ENCODE measurements at places on chromosomes 1 and 21. TPM values are rescaled to one million over a fixed set of nuclear protein-coding genes. Genes with fewer than 3 reads are reported as not detected.
A peak's percentile ranks its signal among the peaks of the same experiment; 100 is the strongest.

Gene CD1E
- not detected for total RNA-seq

Gene SPRR2B
- not detected for total RNA-seq

Gene CORT
- total RNA-seq: 0.26 TPM

Gene FAM131C
- 0.77 TPM for total RNA-seq

GRCh38 chr1:226980122-226980560 lies 40.0 kb downstream of the COQ8A start:
- DNase-seq: no peak

DNA sequence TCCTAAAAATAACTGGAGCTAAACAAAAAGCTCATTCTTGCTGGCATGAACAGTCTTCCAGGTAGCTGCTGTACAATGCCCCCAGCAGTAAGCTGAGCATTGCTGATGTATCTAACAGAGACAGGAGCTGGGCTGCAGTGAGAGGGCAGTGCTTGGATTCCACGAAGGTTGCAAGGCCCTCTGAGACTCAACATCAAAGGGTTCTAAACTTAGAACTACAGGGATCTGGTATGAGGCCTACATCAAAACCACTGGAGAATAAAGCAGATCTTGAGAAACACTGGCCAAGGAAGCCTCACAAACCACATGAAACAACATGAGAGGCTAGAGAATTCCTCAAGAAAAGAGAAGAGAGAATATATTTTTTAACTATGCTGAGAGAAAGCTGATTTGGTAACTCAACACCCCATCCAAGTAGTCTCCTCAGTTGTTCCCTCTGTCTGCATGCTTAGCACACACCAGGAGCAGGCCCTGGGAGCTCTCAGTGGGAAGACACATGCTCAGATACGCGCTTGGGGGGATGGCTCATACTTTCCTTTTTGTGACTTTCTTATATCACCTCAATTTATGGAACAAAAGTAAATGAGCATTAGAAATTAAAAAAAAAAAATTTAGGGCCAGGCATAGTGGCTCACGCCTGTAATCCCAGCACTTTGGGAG lies 27.7 kb downstream of the DSTYK start:
- no peak for DNase-seq

DNA sequence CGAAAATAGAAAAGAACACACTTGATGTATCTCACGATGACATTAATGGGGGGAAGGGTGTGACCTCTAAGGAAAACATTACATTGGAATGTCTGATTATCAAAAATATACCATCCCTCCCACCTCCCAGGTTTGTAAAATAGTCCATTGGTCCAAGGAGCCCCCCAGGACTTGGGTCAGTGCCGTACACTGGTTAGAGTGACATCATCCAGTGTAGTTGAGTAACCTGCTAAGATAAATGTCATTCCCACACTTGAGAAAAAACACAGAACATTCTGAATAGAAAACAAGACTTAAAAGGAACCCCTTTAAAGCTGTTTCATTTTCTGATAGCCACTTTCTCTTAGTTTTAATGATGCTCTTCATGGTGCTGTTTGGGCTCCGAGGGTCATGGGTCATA lies 15.2 kb downstream of the DDX20 start:
- no peak for DNase-seq

GRCh38 chr21:45528981-45529784 lies 13.1 kb downstream of the SLC19A1 start:
- DNase-seq: no peak

- no peak for DNase-seq
Observed at GRCh38 chr1:231337043-231337471, 595 bp downstream of the EXOC8 start.

GRCh38 chr1:181099152-181100014 lies 10.9 kb downstream of the IER5 start:
- DNase-seq: peak; percentile 98

GRCh38 chr1:110338309-110338885 lies 780 bp upstream of the RBM15 start:
- no peak for DNase-seq

DNA sequence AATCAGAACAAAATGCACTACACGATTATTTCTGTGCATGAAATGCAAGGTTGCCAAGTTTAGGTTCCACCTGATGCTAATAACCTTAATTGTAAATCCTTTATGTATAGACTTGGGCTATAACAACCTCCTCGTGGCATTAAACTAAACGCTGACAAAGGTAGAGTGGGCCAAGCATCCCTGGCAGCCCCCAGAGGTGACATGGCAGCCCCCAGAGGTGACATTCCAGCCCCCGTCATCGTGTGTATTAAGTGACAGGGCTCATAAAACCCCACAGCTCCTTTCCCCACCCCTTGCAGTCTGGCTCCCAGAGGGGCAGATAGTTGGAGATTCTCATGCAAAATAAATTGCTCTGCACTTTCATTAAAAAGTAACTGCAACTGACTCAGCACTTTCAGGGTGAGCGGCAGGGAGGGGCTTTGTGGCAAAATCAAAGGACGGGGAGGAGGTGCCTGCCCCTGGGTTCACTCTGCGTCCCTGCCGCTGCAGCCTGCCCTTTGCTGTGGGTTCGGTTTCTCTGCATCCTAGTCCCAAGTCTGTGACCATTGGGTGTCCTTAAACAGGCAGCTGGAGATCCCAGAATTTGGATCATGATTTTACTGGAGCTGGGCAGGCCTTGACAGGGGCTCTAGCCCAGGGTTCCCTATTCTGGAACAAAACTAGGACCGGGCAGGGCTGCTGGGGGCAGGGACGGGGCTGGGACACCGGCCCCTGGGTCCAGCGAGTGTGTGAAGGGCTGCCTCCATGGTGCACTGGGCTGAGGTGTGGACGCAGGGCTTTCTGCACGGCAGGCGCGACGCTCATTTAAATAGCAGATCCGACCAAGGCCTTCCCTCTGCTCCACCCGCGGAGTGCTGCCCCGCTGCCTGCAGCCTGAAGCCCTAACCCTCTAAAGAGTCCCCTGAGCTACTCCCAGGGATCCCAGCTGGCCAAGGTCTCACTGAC lies 234.9 kb upstream of the VAMP3 start:
- DNase-seq: no peak

GRCh38 chr1:166083887-166084286 lies 82.9 kb downstream of the FAM78B start:
- DNase-seq: no peak

DNA sequence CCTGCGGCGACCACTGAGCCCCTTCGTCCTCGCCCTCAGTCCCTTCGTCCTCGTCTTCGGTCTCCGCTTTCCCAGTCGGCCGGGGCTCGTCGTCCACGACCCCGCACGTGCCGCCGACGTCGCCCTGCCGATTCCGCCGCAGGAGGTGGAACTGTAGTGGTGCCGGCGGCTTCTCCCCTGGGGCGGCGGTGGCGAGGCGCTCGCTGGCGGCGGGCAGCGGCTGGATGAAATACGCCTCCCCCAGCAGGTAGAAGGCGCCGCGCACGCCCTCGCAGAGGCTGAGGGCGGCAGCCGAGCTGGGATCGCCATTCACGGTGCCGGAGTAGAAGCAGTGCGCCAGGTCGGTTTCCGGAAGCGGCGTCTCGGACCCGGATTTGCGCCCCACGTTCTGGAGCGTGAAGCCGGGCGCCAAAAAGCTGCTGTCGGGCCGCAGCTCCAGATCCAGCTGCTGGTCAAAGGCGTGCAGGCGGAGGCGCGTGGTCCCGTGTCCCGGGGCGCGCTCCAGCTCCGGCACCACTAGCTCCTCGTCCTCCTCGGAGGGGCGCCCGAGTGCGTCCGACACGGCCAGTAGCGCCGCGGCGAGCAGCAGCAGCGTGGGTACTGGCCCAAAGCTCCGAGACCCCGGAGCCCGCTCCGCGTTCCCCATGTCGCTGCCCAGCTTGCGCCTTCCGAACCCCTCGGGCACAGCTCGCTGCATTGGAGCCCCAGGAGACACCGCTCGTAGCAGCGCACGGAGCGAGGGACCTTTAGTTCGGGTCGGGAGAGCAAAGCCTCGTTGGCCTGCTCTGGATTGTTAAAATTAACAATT lies 747 bp downstream of the ADAMTS1 start:
- DNase-seq: no peak

- no peak for DNase-seq
Observed at GRCh38 chr1:11559591-11559970, 80.6 kb downstream of the DISP3 start.

GRCh38 chr1:200359610-200360163 lies 50.1 kb downstream of the ZNF281 start:
- peak; percentile 77 for DNase-seq

DNA sequence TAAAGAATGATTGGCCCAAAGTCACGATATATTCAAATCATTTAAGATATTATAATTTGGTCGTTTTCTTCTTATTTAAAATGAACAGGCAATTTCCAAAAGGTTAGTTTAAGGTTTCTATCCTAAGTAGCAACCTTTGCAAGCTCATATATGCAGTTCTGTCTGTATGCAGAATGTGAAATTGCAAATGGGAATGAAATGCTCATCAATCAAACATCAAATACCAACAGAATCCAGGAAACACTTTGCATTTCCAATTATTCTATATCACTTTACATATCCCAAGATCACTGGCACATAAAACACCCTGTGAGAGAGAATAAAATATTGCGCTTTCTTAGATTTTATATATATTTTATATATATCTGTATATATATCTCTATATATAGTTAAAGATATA lies 237.3 kb downstream of the NRIP1 start:
- DNase-seq: no peak

GRCh38 chr1:24051206-24051945 lies 60.6 kb downstream of the MYOM3 start:
- no peak for DNase-seq

DNA sequence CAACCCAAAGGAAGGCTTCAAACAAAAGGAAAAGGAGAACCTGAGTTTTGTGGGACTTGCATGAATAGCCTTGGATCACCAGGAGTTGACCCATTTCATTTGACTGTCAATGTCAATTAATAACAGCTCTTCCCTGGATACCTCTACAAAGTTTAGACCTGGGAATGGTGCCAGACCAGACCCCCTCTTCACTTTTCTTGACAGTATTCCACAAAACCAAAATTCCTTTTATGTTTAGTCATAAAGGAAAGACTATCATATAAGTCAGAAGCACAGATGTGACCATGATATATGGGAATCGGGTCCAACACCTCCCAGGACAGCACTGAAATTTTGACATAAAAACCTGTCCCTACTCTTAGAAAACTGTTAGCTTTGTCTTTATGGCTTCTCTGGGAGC lies 191.8 kb downstream of the LYPLAL1 start:
- no peak for DNase-seq

All from bronchial epithelial cell (primary cell).